ENCODE measurements at places on chromosomes 5 and 9.

- H3K4me3 ChIP-seq, result no peak overlapping the region
- DNase-seq, result no peak
- H3K4me1 ChIP-seq, result no peaks in the 10 kb centered on the region
- H3K27me3 ChIP-seq, result no peaks in the 10 kb centered on the region
These were observed 63.8 kb downstream of the ANGPTL2 start for GRCh38 chr9:127058645-127059021.

DNA sequence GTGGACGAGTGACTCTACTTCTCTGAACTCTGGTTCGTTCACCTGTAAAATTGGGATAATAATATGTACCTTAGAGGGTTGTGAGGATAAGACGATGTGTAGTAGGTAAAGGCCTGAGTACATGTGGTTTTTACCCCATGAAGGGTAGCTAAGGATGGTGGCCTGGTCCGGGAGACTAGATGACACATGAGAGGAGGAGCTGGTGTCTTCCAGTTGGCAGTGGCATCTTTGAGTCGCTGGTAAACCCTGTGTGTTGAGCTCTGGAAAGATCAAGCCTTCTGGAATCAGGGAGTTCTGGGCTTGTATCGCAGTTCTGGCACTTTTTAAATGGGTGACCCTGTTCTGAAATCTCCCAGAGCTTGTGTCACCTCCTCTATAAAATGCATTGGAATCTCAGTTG lies 166.4 kb upstream of the ZNF618 start:
- no peak for DNase-seq
- no peak overlapping the region for H3K27ac ChIP-seq
- H3K36me3 ChIP-seq, result no peaks in the 10 kb centered on the region
- no peaks in the 10 kb centered on the region for H3K27me3 ChIP-seq

DNA sequence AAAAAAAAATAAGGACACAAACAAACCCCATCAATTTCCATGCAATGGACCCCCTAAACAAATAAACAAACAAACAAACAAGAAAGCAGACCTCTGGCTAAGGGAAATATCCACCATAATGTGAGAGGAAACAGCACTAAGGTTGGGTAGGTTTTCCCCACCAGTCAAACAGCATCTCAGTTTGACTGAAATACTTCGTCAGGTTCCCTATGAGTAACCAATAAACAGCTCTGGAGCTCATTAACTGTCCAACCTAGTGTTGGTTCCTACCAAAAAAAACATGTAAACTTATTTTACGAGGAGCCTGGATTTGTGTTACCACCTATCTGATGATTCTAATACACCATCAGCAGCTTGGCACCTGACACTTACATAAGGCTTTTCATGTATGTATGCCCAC lies 198.5 kb upstream of the TARS1 start:
- no peak for DNase-seq
- no peaks in the 10 kb centered on the region for H3K27me3 ChIP-seq
- H3K36me3 ChIP-seq, result no peaks in the 10 kb centered on the region

DNA sequence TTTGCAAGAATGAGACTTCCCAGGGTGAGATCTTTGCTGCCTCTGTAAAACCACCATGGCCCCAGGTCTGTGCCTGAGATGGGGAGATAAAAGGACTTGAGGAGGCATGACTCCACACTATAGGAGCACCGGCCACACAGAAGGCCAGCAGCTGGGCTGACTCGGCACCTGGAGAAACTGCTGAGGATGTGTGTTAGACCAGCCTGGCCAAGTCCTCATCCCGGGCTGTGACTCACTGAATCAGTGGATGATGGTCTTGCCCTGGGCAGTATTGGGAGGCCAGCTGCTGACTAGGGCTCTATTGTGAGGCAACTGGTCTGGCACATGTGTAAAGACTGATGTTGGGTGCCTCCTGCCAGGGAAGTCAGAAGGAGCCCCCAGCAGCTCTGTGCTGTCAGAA lies 286.2 kb downstream of the ACTL7B start:
- H3K4me3 ChIP-seq, result no peak overlapping the region
- H3K36me3 ChIP-seq, result no peaks in the 10 kb centered on the region
- no peak overlapping the region for H3K27ac ChIP-seq
- DNase-seq, result no peak
- H3K27me3 ChIP-seq, result no peaks in the 10 kb centered on the region

DNA sequence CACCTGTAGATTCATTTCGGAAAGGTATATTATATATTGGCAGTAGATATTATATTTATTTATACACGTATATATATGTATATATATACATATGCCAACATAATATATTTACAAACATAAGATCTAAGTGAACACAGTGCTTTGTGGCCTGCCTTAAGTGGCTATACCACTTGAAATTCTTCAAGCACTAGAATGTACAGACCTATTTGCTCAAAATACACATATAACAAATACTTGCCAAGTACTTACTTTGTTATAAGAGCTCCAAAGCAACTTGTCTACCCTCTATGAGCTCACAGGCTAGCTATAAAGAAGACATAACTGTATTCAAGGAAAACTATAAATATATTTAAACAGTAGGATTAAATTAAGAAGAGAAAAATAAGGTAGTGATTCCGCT lies 33.6 kb upstream of the SLC36A1 start:
- H3K36me3 ChIP-seq, result no peaks in the 10 kb centered on the region
- DNase-seq, result no peak
- H3K27ac ChIP-seq, result no peak overlapping the region

GRCh38 chr5:103224118-103224893 lies 34.3 kb upstream of the MACIR start:
- H3K36me3 ChIP-seq, result no peaks in the 10 kb centered on the region
- no peak overlapping the region for H3K27ac ChIP-seq
- no peaks in the 10 kb centered on the region for H3K4me1 ChIP-seq
- no peaks in the 10 kb centered on the region for H3K27me3 ChIP-seq
- no peak overlapping the region for H3K4me3 ChIP-seq
- DNase-seq, result peak; percentile 19

DNA sequence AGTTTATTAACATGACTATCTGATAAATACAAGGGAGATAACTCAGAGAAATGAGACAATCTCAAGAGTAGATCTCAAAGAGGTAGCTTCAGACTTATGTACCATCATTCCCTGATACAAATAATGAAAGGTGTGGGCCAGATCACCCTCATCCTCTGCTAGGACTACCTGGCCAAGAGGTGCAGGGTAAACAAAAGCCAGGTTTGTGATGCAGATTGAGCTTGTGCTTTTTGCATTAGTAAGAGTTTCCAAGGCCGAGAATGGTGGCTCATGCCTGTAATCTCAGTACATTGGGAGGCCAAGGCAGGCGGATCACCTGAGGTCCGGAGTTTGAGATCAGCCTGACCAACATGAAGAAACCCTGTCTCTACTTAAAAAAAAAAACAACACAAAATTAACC lies 8.9 kb upstream of the SPIN1 start:
- H3K27ac ChIP-seq, result no peak overlapping the region
- no peaks in the 10 kb centered on the region for H3K4me1 ChIP-seq
- no peak for DNase-seq
- no peaks in the 10 kb centered on the region for H3K36me3 ChIP-seq
- no peaks in the 10 kb centered on the region for H3K27me3 ChIP-seq
- no peak overlapping the region for H3K4me3 ChIP-seq

GRCh38 chr5:116778651-116779280 lies 204.1 kb upstream of the SEMA6A start:
- no peaks in the 10 kb centered on the region for H3K36me3 ChIP-seq
- H3K4me1 ChIP-seq, result no peaks in the 10 kb centered on the region
- no peak for DNase-seq
- H3K27me3 ChIP-seq, result no peaks in the 10 kb centered on the region

- H3K4me1 ChIP-seq, result no peaks in the 10 kb centered on the region
- DNase-seq, result no peak
- H3K4me3 ChIP-seq, result no peak overlapping the region
- no peaks in the 10 kb centered on the region for H3K36me3 ChIP-seq
These were observed 106.8 kb upstream of the SARDH start for GRCh38 chr9:133844881-133845410.

- no peaks in the 10 kb centered on the region for H3K4me1 ChIP-seq
- DNase-seq, result no peak
- H3K27me3 ChIP-seq, result no peaks in the 10 kb centered on the region
- H3K27ac ChIP-seq, result peak overlapping the region; percentile 70
These were observed 600 bp downstream of the ENC1 start for GRCh38 chr5:74639807-74640449.

DNA sequence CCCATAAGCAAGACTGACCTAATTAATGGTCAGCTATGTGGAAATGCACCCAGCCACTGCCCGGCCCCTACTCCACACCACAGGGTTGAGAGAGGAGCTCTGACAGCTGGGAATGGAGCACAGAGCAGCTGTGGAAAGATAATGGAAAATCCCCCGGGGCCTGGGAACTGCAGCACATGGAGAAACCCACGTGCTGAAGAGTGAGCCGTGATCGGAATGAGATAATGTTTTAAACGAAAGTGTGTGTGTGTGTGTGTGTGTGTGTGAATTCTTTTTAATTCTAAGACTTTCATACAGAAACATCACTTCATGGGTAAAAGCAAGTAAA lies 13.1 kb upstream of the SLC12A7 start:
- no peaks in the 10 kb centered on the region for H3K4me1 ChIP-seq
- peak; percentile 76 for DNase-seq
- H3K36me3 ChIP-seq, result no peaks in the 10 kb centered on the region
- H3K4me3 ChIP-seq, result no peak overlapping the region
- no peaks in the 10 kb centered on the region for H3K27me3 ChIP-seq

GRCh38 chr9:10032166-10032565 lies 580.6 kb downstream of the PTPRD start:
- no peaks in the 10 kb centered on the region for H3K27me3 ChIP-seq
- DNase-seq, result no peak
- H3K4me3 ChIP-seq, result no peak overlapping the region
- H3K36me3 ChIP-seq, result no peaks in the 10 kb centered on the region
- no peak overlapping the region for H3K27ac ChIP-seq

- no peak for DNase-seq
- no peaks in the 10 kb centered on the region for H3K27me3 ChIP-seq
- no peak overlapping the region for H3K27ac ChIP-seq
- H3K36me3 ChIP-seq, result no peaks in the 10 kb centered on the region
These were observed 198.1 kb downstream of the NPR3 start for GRCh38 chr5:32909207-32909606.

GRCh38 chr9:79672236-79672635 lies 100.5 kb downstream of the TLE4 start:
- H3K4me3 ChIP-seq, result no peak overlapping the region
- DNase-seq, result no peak
- no peaks in the 10 kb centered on the region for H3K27me3 ChIP-seq
- H3K4me1 ChIP-seq, result no peaks in the 10 kb centered on the region
- H3K36me3 ChIP-seq, result no peaks in the 10 kb centered on the region

DNA sequence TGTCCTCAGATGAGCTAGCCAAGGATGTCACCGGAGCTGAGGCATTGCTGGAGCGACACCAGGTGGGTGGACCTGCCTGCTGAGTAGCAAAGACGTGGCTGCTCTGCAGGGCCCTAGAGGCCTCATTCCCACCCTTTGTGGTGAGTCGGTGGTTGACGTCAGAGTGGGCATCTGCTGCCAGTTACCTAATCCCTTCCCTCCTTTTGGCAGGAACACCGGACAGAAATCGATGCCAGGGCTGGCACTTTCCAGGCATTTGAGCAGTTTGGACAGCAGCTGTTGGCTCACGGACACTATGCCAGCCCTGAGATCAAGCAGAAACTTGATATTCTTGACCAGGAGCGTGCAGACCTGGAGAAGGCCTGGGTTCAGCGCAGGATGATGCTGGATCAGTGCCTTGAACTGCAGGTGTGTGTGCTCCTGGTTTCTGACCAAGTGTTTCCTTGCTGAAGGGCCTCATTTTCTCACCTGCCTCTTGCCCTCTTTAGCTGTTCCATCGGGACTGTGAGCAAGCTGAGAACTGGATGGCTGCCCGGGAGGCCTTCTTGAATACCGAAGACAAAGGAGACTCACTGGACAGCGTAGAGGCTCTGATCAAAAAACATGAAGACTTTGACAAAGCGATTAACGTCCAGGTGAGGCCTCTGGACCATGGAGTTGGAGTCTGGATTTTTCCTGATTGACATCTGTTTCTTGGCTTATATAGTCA lies 48.9 kb downstream of the DYNC2I2 start:
- no peaks in the 10 kb centered on the region for H3K27me3 ChIP-seq
- no peaks in the 10 kb centered on the region for H3K36me3 ChIP-seq
- no peak overlapping the region for H3K27ac ChIP-seq
- H3K4me3 ChIP-seq, result no peak overlapping the region
- no peaks in the 10 kb centered on the region for H3K4me1 ChIP-seq

DNA sequence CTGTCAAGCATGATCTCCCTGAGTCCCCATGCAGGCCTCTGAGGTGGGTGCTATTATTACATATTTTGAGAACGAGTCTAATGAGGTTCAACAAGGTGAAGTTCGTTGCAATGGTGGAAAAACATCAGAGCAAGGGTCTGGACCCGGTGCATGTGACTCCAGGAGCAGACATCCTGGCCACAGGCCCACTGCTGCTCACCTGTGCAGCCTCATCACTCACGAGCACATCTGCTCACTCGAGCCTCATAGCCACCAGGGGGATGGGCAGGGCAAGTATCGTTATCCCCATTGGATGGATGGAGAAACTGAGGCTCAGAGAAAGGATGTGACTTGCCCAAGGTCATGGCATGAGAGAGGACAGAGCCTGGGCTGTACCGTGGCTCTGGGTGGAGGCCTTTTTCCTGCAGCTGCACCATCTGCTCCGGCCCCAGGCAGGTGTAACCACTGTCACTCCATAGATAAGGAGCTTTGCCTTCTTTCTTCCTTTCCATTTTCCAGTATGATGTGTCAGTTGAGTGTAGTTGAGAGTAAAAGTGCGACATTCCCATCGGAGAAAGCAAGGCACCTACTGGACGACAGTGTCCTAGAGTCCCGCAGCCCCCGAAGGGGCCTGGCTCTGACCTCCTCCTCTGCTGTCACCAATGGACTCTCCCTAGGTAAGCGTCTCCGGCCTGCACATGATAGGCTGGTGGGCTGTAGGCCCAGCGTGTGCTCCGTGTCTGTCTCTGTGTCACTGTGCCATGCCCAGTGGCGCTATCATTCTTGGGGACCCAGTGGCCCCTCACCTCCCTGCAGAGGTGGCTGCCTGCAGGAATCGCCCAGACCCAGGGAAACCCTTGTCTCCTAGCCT lies 68.4 kb upstream of the GARNL3 start:
- no peak overlapping the region for H3K4me3 ChIP-seq
- H3K27me3 ChIP-seq, result no peaks in the 10 kb centered on the region
- peaks cover 16% of the 10 kb centered on the region for H3K4me1 ChIP-seq
- DNase-seq, result no peak
- H3K27ac ChIP-seq, result peak overlapping the region; percentile 86
- no peaks in the 10 kb centered on the region for H3K36me3 ChIP-seq

DNA sequence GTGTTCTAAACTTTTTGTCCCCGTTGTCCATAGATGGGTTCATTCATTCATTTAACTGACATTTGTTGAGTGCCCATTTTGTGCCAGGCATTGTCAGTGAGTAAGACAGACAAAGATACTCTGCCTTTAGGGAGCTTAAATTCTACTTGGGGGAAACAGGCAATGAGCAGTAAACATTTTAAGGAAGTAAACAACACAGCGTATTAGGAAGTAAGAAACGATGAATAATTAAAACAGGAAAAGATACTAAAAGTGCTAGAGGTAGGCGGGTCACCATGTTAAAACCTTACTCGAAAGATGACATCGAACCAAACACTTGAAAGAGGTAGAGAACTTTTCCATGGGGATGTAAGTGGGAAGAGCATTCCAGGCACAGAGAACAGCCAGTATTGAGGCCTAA lies 5.5 kb upstream of the MAML1 start:
- no peak overlapping the region for H3K27ac ChIP-seq
- DNase-seq, result no peak
